ENCODE measurements at places on chromosomes 12 and 14. TPM values are rescaled to one million over a fixed set of nuclear protein-coding genes. Genes with fewer than 3 reads are reported as not detected.

The CLEC9A gene
- not detected for total RNA-seq

The ACACB gene
- 14.7 TPM for total RNA-seq

The STYK1 gene
- not detected for total RNA-seq

The BMAL2 gene
- 44.5 TPM for total RNA-seq

The ACOT4 gene
- 0.72 TPM for total RNA-seq

The DNAI7 gene
- total RNA-seq = 4.2 TPM

The SLC6A13 gene
- total RNA-seq = not detected

The CBLN3 gene
- total RNA-seq = 5.9 TPM

The RAPGEF3 gene
- 16.6 TPM for total RNA-seq

The EML1 gene
- 80.3 TPM for total RNA-seq

The KERA gene
- not detected for total RNA-seq

The TSPAN19 gene
- not detected for total RNA-seq

The ZDHHC22 gene
- not detected for total RNA-seq

The OR4K2 gene
- not detected for total RNA-seq

The ZFYVE21 gene
- 68.4 TPM for total RNA-seq

The FAM90A1 gene
- not detected for total RNA-seq

The KIF5A gene
- total RNA-seq = 0.72 TPM

The CRACR2A gene
- total RNA-seq = 16.8 TPM

The MARCHF9 gene
- 2.1 TPM for total RNA-seq

The ESYT1 gene
- total RNA-seq = 207 TPM

The OR4E2 gene
- not detected for total RNA-seq

The SLC17A8 gene
- not detected for total RNA-seq

The CLEC1A gene
- not detected for total RNA-seq

The ETFBKMT gene
- total RNA-seq = 6.2 TPM

The TAS2R30 gene
- total RNA-seq = 16.4 TPM

The MUCL1 gene
- total RNA-seq = not detected

The SLC6A15 gene
- total RNA-seq = 8.9 TPM

The TMEM132C gene
- total RNA-seq = not detected

The GPR68 gene
- 1.3 TPM for total RNA-seq

The MYF5 gene
- total RNA-seq = not detected

The CCDC196 gene
- not detected for total RNA-seq

The PLA2G1B gene
- not detected for total RNA-seq

All from fibroblast of the aortic adventitia (primary cell).